NCI-H226 (cell line): ENCODE measurements at places on chromosomes 5 and 9.

DNA sequence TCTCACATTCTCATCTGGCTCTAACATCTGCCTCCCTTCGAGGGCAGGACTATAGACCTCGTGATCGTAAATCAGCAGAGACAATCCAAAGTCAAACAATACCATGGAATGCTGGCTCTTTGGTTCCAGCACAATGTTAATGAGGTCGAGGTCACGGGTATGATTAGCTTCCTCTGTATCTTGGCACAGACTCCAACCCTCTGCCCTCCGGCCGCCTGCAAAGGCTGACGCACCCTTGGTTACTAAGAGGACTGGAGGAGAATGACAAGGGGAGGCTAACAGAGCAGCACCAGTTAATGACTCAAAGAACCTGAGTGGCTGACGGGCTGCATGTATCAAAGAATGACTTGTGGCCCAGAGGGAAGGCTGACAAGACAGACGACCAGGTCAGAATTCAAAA lies 10.1 kb downstream of the LHFPL2 start:
- DNase-seq = peak; percentile 97

GRCh38 chr5:167507463-167508233 lies 783.8 kb upstream of the WWC1 start:
- DNase-seq = no peak

DNA sequence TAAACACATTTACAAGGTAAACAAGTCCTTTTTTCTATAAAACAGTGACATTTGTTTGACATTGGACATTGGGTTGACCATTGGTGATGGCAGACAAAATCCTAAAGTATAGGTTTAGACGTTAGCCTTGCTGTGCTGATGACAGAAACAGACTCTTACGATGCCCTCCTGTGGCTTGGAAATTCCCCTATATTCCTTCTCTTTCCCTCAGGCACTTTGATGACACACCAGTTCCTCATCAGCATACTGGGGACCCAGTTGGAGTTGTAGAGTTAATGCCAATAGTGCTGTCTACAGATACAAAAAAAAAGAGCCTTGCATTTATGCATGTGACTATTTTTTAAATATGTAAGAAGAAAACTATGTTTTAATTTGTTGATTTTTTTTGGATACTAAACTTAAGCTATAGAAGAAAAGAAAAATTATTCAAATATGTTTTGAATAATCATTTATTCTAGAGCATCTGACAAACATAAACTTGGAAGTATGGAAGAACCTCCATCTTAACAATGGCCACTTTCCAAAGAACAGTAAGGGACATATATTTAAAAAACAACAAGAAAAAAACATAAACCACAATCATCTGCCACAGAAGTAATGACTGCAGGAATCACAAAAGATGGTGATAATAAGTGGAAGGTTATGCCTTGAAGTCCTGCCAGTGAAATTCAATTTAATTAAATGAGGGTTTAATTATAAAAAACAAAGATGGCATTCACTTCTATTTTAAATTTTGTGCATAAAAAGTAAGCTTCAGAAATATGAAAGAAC lies 75.6 kb upstream of the SNCAIP start:
- peak; percentile 27 for DNase-seq

DNA sequence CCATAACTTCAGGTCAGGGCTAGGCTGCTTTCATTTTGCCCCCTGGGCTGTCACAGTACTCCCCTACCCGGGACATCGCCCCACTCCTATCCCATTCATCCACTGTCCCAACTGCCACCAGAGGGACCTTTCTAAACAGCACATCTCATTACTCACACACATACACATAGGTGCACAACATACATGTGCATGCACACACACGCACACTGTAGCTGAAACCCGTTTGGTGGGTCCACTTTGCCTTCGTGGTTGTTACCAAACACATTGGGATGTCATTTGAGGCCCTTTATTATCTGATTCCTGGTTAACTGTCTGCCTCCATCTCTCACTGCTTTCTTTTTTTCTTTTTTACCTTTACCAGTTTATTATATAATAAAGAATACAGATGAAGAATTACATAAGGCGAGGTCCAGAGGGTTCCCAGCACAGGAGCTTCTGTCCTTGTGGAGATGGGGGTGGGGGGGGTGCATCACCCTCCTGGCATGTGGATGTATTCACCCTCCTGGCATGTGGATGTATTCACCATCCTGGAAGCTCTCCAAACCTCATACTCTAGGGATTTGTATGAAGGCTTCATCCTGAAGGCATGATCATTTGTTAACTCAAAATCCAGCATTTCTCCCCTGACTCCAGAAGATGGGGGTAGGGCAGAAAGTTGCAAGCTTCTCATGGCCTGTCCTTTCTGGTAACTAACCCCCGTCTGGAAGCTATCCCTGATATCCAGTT lies 186.0 kb downstream of the GOLPH3 start:
- peak; percentile 97 for DNase-seq
